Left lobe of liver (tissue), 2 donors: ENCODE measurements at places on chromosomes 7 and 10.

GRCh38 chr10:31590023-31590800 lies 271.2 kb downstream of the ZEB1 start:
- no peak for DNase-seq

DNA sequence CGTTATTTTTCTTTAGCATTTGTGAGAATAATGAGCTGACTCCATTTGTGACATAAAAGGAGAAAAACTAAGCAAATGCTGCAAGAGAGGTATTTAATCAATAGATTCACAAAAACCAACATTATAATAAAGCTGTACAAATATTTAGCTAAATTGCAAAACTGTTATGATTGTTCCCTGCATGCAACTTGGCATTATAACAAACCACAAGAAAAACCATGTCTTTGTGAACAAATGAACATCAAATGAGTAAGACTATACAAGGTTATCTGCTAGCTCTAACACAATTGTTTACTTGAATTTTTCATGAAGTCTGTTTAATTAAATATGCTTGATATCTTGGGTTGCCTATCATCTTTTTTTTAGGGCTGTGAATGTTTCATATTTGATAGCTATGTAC lies 50.8 kb upstream of the PPP1R9A start:
- DNase-seq: no peak

- DNase-seq: no peak
Observed at GRCh38 chr10:81600185-81600584, 274.8 kb upstream of the NRG3 start.

- no peak for DNase-seq
Observed at GRCh38 chr7:21966271-21966670, 20.6 kb upstream of the CDCA7L start.

DNA sequence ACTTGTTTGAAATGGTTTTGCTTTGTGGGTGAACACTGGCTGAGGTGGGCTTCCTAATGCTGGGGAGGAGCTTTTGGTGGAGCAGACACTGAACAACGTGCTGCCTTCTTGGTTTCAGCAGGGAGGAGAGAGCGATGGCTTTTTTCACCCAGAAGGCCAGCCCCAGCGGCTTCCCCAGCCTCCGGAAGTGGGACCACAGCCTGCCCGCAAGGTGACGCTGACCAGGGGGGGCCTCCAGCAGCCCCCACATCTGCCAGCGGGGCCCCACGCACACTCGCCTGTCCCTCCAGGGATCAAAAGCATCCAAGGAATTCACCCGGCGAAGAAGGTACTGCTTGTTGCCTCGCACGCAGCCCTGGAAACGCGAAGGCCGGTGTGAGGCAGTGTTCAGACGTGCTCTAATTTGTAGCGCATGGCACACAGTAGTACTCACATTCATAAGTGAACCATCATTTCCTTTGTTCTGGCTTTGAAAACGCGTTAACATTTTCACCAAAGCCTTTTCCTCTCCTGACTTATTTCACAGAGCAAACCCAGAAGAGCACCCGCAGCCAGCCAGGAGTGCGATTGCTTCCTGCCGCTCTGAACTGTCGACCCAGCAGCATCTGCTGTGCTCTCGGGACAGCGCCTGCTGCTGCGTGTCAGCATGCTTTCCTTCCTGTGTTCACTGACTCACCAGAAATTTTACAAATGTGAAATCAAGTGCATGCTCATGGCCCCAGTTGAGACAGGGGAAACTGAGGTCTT lies 48.4 kb downstream of the SHH start:
- DNase-seq: no peak

DNA sequence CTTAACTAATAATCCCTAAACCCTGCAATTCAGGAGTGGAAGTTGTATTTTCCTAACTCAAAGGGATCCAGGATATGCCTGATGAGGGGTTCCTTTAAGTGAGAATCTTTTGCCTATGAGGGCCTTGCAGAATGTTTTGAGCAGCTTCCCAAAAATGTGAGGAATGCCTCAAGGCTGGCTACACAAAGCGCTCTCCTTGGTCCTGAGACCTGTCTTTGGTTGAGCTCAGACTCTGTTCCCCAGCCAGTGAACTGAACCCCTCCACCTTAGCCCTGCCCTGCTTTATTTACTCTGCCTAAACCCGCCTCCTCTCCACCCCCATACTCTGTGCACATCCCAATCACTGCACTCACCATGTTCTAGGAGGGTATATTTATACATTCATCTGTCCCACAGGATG lies 108.6 kb downstream of the NRCAM start:
- DNase-seq: no peak

DNA sequence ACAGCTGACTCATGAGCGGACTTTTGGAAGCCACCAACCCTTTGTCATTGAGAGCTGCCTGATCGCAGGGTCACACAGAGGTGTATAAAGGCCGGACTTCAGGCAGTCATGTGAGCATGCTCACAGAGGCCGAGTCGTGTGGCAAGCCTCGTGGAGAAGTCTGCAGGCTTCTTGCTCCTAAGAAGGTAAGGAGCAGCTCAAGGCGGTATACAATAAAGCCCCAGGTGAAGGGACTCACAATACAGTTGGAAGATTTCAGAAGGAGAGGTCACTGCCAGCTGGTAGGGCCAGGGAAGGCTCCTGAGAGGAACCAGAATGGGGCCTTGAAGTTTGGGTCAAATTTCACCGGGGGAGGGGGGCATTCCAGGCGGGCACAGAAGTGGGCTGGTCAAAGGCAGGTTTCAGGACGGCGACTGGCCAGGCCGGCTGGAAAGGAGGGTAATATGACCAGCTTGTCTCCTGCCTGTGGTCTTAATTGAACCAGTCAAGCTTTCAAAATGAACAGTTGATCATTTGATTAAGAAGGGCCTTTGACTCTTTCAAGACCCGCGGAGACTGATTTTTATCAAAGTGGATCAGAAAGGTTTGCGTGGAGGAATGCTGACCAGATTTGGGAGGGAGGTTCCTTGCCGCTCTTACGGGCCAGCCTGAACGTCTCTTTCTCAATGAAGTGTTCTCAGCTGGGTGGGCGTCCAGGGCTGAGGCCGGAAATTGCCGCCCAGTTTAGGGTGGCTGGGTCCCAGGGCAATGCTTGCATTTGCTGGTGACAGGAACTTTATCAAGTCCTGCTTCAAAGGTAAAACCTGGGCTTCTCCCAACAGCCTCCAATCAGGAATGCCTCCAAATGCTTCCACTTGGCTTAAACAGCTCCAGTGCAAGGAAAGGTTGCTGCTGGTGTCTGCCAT lies 178.6 kb downstream of the EMX2 start:
- DNase-seq: no peak

DNA sequence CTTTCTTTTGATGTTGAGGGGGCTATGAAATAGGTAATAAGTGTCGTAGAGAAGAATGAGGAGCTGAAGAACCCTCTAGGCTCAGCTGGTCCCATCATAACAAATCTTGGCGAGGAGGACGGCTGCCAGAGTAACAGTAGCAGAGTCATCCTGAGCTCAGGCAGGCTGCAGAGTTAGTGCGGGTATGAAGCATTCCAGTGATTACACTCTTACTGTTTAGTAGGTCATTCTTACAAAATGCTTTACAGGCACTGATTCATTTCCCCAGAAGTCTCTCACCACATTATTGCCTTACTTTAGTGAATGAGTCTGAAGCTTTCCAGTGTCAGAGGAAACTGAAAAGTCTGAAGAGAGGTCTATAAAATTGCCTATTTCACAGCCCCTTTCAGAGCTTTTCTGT lies 43.9 kb upstream of the GPR158 start:
- no peak for DNase-seq

DNA sequence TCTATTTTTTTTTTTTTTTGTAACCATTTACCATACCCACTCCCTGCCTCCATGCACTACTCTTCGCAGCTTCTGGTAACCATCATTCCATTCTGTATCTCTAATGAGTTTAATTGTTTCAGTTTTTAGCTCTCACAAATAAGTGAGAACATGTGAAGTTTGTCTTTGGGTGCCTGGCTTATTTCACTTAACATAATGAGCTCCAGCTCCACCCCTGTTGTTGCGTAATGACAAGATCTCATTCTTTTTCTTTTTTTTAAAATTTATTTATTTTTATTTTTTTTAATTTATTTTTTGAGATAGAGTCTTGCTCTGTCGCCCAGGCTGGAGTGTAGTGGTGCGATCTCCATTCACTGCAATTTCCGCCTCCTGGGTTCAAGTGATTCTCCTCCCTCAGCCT lies 142.3 kb upstream of the PCLO start:
- DNase-seq: no peak

DNA sequence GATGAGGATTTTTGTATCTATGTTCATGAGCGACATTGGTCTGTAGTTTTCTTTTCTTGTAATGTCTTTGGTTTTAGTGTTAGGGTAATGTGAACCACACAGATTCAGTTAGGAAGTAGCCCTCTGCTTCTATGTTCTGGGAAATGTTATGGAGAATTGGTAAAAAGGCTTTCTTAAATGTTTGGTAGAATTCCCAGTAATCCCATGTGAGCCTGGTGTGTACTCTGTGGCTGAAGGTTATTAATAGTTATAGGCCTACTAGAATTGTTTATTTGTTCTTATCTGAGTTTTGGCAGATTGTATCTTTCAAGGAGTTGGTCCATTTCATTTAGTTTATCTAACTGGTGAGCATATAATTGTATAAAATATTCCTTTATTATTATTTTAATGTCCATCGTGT lies 484.6 kb upstream of the GHITM start:
- no peak for DNase-seq

- no peak for DNase-seq
Observed at GRCh38 chr10:103802081-103802480, 53.3 kb downstream of the SH3PXD2A start.

GRCh38 chr10:119368991-119369869 lies 161.9 kb downstream of the GRK5 start:
- no peak for DNase-seq
